ENCODE measurements at places on chromosomes 11 and 22.

DNA sequence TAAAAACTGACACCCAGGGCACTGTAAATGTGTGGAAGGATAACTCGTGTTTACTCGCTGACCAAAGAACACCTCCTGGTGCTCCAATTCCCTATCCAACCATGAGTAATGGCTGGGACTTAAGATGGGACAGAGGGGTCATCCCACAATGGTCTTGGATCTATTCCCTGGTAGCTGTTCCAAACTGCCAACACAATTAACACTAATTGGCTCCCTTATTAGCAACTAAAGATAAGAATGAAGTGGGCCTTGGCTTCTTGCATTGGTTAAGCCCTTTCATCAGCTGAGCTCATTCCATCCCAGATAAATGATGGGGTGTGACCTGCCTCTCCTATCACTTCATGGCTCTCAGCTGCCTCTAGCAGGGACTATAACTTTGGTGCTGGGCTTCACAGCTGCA is 1.5 kb upstream of the SIK3 start:
- H3K36me3 ChIP-seq, result peaks cover 15% of the 10 kb centered on the region
- peak overlapping the region; percentile 91 for H3K27ac ChIP-seq
- H3K27me3 ChIP-seq, result no peaks in the 10 kb centered on the region
- no peak for DNase-seq
- peak overlapping the region; percentile 98 for H3K4me3 ChIP-seq
- peaks cover 52% of the 10 kb centered on the region for H3K4me1 ChIP-seq

GRCh38 chr11:1837171-1838076 is 1.4 kb upstream of the TNNI2 start:
- peak; percentile 82 for DNase-seq
- H3K4me1 ChIP-seq, result no peaks in the 10 kb centered on the region
- H3K36me3 ChIP-seq, result no peaks in the 10 kb centered on the region

DNA sequence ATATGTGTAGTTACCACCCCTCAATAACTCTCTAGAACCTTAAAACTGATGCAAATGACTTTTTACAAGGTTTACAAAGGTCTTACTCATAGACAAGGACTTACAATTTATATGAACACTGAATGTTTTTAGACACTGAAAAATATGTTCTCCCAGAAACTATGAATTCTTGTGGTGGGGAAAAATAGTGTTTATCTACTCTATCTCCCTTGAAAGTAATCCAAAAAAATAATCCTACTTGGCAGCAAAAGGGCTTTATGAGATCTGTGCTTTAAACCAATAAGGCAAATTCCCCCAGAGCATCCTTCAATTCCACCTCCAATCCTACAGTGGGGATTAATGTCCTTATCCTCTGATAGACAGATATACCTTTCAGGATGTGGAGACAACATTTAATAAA is 1984.1 kb upstream of the RAG2 start:
- H3K27ac ChIP-seq, result no peak overlapping the region
- H3K4me1 ChIP-seq, result no peaks in the 10 kb centered on the region
- H3K4me3 ChIP-seq, result no peak overlapping the region
- H3K36me3 ChIP-seq, result no peaks in the 10 kb centered on the region

- H3K4me1 ChIP-seq, result peaks cover 26% of the 10 kb centered on the region
- no peak overlapping the region for H3K27ac ChIP-seq
- no peaks in the 10 kb centered on the region for H3K36me3 ChIP-seq
- no peak for DNase-seq
These were observed 105.2 kb downstream of the MAML2 start for GRCh38 chr11:96237766-96238266.

DNA sequence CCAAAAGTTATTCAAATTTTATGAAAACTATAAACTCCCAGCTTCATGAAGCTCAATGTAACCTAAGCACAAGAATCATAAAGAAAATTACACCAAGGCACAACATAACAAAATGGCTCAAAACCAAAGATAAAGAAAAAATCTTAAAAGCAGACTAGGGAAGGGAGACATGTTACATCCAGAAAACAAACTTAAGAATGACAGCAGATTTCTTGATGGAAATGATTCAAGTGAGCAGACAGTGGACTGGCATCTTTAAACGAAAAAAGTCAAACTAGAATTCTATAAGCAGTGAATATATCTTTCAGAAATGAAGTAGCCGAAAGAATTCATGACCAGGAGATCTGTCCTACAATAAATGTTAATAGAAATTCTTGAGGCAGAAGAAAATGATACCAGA is 75.6 kb downstream of the SHANK2 start:
- DNase-seq, result no peak
- peaks cover 31% of the 10 kb centered on the region for H3K27me3 ChIP-seq
- H3K4me3 ChIP-seq, result no peak overlapping the region
- H3K27ac ChIP-seq, result no peak overlapping the region
- H3K36me3 ChIP-seq, result peaks cover 15% of the 10 kb centered on the region
- no peaks in the 10 kb centered on the region for H3K4me1 ChIP-seq

DNA sequence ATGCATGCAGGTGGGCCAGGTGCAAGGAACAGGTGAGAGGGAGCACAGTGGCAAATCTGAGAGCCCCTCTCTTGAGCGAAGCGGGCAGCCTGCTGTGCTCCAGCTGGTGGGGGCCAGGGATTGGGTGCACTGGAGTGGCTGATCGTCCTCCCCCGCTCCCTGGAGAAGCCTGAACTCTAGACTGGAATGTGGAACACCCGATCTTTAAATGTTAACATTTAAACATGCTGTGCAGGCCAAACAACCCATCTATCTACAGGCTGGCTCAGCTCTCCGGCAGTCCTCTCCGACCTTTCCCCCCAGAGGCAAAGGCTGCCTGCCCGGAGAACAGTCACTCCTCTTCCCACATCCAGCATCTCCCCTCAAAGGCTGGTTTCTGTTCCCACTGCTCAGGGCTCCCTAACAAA is 5.1 kb downstream of the MRGPRF start:
- DNase-seq, result no peak
- H3K27me3 ChIP-seq, result peaks cover 24% of the 10 kb centered on the region

DNA sequence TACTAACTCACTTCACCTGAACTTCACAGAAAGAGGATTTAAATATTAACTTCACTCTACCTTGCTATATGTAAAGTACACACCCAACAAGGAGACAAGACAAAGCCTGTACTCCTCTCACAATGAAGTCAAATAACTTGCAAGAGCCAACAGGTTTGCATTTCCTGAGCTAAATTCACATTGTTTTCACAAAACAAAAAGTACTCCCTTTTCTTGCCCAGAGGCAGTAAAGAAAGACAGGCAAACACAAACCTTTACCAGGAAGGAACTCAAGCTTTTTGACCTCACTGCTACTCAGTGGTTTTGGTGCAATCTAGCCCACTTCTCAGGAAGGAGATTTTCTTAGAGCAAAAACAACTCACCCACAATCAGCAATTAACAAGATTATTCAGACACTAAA is 15.7 kb downstream of the USP28 start:
- peak overlapping the region; percentile 78 for H3K4me3 ChIP-seq
- H3K36me3 ChIP-seq, result peaks cover 7% of the 10 kb centered on the region
- H3K27ac ChIP-seq, result peak overlapping the region; percentile 87
- H3K4me1 ChIP-seq, result peaks cover 56% of the 10 kb centered on the region
- no peaks in the 10 kb centered on the region for H3K27me3 ChIP-seq

DNA sequence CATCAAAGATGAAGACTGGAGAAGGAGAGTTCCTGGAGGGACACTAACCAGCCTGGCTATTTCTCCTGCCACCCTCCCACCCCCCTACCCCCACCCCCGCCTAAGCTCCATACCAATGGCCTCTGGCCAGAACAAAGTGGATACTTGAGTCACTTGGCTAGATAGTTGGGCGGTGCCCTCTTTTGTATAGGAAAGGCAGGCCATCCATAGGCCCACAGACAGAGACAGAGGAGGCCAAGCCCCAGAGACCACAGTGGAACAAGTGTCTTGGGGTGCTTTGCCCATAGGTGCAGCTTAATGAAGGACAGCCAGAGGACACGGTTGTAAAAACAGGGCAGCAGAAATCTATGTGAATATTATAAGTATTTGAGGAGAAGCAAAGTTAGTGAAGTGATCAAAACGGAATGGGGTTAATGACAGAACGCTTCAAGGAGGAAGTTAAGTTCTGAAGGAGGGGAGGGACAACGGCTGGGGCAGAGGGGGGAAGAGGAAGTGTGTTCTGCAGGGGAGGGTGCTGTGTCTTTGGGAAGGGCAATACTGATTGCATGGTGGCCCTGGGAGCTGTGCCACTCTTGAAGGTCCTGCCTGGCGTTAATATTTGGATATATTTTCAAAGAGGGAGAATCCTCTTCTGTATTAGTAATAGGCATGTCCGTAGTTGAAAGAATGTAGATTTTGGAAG is 32.7 kb downstream of the FLI1 start:
- peaks cover 4% of the 10 kb centered on the region for H3K36me3 ChIP-seq
- H3K27ac ChIP-seq, result peak overlapping the region; percentile 99
- peak; percentile 77 for DNase-seq
- H3K4me3 ChIP-seq, result peak overlapping the region; percentile 79
- H3K27me3 ChIP-seq, result no peaks in the 10 kb centered on the region

Data from natural killer cell treated with Interleukin-12 subunit alpha and Interleukin-12 subunit beta and Interleukin-15 and Interleukin-18, amount 100 ng/mL, for 72 hours (primary cell).